Ovary (tissue), 10 donors: ENCODE measurements at places on chromosomes 3 and 15.

- no peak for DNase-seq
These were observed 127.8 kb downstream of the ABI3BP start for GRCh38 chr3:100865442-100865841.

- DNase-seq = no peak
These were observed 138.2 kb downstream of the UBE2E2 start for GRCh38 chr3:23341147-23341838.

DNA sequence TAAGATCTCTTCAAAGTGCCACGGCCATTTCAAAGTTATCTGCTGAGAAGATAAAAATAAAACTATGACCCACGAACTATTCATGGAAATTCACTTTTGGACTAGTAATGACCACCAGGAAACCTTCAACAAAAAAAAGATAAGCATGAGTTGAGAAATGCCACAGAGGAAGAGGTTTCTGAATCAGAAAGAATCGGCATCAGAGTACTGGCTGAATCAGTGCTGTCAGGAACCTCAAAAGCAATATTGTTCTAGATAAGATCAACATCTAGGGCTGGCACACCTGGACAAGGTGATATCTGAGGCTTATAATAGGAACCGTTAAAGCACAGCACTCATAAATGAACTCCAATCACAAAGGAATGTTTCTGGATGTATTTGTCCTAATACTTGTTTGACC is 72.7 kb downstream of the PEAK1 start:
- DNase-seq = no peak

DNA sequence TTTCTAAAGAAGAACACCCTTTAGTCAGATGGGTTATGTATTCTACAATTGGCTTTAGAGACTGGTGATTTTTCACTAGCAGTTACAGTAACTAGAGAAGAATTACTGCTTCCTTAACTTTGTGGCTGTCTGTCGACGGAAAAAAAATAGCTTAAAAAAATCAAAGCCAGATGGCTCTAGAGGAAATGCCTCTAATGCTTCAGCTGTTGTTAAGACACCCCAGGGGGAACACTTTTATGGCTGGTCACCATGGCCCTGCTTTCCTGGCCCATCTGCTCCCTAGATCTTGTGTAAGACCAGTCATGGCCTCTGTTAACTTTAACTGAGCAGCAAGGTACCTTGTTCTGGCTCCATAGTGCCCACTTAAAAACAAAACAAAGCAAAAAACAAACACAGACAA is 198.6 kb upstream of the PLSCR5 start:
- DNase-seq = no peak

- DNase-seq = no peak
These were observed 2.3 kb upstream of the GFM1 start for GRCh38 chr3:158642005-158642404.
